ENCODE measurements at places on chromosomes 12 and 14. TPM values are rescaled to one million over a fixed set of nuclear protein-coding genes. Genes with fewer than 3 reads are reported as not detected.

The IKZF4 gene
- total RNA-seq, result 4.4 TPM

The RNASE11 gene
- total RNA-seq, result not detected

The GPR135 gene
- total RNA-seq, result 0.84 TPM

The CLEC6A gene
- total RNA-seq, result not detected

The TAS2R13 gene
- total RNA-seq, result 0.17 TPM

The REC8 gene
- total RNA-seq, result 64.6 TPM

The NAV3 gene
- total RNA-seq, result 18.5 TPM

The PZP gene
- not detected for total RNA-seq

The AQP2 gene
- not detected for total RNA-seq

The NEUROD4 gene
- total RNA-seq, result not detected

The FAM90A1 gene
- 0.17 TPM for total RNA-seq

The CCDC197 gene
- total RNA-seq, result not detected

The CLEC12A gene
- not detected for total RNA-seq

The SLC6A15 gene
- total RNA-seq, result 3.0 TPM

The YAF2 gene
- total RNA-seq, result 9.6 TPM

The SALL2 gene
- total RNA-seq, result 7.2 TPM

The PIK3C2G gene
- not detected for total RNA-seq

The LRTM2 gene
- total RNA-seq, result not detected

The DLK1 gene
- total RNA-seq, result 0.15 TPM

The TESPA1 gene
- not detected for total RNA-seq

Data from bronchus fibroblast of lung (primary cell).